ENCODE measurements at places on chromosomes 1 and 21.

DNA sequence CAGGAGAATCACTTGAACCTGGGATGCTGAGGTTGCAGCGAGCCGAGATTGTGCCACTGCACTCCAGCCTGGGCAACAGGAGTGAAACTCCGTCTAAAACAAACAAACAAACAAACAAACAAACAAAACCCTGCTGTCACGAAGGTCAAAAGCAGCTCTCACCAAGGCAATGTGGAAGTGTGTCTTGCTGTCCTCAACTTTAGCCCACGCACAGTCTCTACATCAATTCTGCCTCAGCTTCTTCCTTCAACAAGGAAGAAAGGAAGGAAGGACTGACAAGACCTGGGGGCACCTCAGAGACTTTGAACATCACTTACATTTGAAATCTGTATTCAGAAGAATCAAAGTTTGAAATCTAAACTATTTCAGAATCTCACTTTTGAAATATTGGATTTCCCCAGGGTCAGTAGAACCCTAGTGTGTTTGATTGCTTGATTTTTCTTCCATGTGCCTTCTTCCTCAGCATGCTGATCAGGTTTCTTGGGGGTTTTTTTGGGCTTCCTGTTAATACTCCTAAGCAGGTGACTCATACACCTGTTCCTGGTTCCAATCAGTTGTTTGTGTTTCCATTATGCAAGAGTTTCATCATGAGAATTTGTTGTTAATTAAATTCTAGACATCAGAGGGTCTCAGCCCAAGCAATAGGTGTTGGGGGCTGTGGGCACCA lies 6.5 kb upstream of the CSTB start:
- no peak for DNase-seq

GRCh38 chr1:54200519-54200997 lies 591 bp downstream of the MRPL37 start:
- DNase-seq = no peak

- DNase-seq = no peak
These were observed 21.2 kb downstream of the DDX20 start for GRCh38 chr1:111776861-111777260.

DNA sequence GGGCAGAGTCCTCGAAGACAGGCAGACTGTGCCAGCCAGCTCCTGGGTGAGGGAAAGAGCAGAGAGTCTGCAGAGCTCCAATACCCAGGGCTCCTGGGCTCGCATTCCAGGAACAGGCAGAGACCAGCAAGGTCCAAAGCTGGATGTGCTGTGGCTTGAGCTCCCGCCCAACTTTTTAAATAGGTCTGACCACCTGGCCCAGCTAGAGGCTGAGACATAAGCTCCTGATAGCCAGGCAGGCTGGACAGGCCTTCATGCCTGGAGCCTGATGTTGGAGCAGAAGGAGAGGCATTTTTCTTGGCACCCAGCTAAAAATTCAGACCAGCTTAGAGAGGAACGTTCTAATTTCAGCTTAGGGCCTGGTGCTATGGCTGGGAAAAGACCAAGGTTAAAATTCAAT lies 178.4 kb upstream of the TMEM51 start:
- no peak for DNase-seq

GRCh38 chr21:45845770-45846090 lies 135.8 kb upstream of the COL6A1 start:
- no peak for DNase-seq

DNA sequence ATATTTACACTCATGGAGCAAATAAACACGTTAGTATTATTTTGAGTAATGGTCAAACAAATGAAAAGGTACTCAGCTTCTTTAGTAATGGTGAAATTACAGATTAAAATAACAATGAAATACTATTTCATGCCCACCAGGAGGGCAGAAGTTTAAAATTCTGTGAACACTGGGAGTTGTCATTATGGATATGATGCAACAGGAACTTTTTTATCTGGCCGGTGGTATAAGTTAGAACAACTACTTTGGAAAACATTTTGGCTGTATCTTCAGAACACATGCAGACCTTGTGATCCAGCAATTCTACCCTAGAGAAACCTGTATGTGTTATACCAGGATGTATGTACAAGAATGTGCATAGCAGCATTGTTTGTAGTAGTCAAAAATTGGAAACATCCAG lies 23.2 kb upstream of the PPP1R8 start:
- DNase-seq = no peak

- no peak for DNase-seq
These were observed 22.0 kb upstream of the KCNC4 start for GRCh38 chr1:110188035-110188618.

GRCh38 chr1:237016626-237017025 lies 12.4 kb upstream of the MT1HL1 start:
- no peak for DNase-seq

DNA sequence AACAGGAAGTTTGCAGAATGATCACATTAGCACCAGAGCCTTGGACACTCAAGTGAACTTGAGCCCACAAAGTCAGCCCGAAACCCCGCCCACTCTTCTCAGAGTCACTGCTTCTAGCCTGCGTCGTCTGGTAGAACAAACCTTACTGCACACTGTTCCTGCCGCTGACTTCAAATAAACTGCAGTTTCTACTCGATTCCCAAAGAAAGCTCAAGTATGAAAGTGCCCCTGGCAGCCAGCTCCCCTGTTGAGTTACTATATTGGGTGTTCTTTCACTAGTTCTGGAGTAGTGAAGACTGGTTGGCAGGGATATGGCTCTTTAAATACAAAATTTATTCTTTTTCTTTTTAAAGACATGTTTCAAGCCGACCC lies 164.7 kb downstream of the GALNT2 start:
- peak; percentile 53 for DNase-seq

DNA sequence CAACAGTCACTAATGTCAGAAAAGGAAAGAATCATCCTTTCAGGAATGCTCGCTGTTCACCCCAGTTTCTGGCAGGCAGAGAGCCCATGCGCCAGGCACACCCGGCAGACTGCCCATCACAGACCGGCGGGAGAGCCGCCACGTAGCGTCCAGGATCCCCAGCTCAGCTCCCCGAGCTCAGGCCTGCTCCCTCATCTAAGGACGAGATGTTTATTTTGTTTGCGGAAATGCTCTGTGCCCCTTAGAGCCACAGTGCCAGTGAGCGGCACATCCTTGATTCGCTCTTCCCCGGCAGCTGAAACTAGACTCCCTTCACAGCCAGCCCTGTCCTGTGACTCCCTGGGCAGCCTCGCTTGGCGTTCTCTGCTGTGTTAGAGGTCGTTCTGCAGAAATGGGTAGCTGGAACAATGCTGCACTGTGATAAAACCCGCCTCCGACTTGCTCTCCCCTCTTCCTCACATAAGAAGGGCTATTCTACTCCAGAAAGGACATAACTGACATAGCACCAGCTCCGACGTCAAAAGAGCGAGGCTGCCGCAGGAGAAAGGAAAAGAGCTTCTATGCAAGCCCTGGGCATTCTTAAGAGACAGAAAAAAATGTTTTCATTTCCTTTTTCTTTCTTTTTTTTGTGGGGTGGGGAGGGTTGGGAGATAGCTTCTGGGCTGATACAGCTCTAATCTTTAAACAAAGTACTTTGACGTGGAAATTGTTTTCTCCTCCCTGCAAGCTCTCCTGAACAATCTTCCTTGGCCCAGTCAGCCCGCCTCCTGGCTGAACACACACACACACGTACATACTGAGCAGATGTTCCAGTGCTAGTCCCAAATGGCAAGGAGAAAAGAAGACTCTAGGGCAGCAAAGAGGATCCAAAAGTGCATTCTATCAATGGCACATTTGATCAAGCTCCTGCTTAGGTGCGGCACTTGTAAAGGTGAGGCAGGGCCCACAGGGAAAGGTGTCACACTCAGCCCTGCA lies 37.2 kb downstream of the MRAP start:
- DNase-seq = no peak

DNA sequence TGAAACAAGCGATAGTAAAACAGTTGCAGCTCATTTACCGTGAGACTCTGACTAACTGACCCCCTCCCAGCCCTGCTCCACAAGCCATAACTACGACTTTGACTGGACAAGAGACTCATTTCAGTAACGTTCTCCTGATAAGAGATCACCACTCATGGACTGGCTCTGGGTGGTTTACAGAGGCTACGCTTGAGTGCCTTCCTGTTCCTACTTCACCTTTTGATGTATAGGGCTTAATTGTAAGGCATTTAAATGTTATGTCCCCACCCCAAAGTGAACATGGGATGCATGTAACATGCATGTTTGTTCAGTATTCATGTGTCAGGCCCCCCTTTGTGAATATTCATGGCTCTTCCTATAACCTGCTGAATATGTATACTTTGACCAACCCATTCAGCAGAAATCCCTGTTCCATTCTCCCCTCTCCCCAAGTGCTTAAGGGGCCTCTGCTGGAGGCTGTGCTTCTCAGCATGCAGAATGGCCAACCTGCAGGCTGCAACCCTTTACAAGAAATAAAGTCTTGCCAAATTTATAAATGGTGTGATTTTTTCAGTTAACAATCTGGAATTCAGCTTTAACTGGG lies 50.7 kb upstream of the SPOCD1 start:
- no peak for DNase-seq

- DNase-seq = peak; percentile 95
These were observed at the start of gene DISP3 for GRCh38 chr1:11478571-11479374. Gene DISP3 (plus strand): TSS chr1:11479155. CDS start chr1:11500993, 21,838 bp downstream.

- DNase-seq = no peak
These were observed 3.3 kb downstream of the RAVER2 start for GRCh38 chr1:64748222-64748621.

DNA sequence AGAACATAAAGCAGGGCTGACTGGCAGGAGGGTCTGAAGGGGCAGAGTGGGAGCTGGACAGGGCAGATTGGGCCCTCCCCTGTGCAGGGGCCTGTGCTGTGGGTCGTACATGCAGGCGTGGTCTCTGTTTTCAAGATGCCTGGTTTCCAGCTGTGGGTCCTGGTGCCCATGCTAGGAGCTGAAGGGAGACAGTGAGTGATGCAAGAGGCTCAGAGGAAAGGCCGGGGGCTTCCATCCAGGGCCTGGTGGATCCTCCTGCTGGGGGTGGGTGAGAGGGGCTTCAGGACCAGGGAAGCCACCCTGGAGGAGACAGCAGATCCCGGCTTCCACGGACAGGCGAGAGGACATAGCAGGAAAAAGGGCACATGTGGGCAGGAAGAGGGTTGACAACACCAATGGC lies 349.0 kb upstream of the VAMP3 start:
- DNase-seq = no peak

Measured in NCI-H2227 treated with DMSO at 0.1 percent for 48 hours (cell line).